ENCODE measurements at places on chromosomes 4 and X.

- no peak for DNase-seq
These were observed 67.5 kb upstream of the CXCL13 start for GRCh38 chr4:77538144-77538543.

DNA sequence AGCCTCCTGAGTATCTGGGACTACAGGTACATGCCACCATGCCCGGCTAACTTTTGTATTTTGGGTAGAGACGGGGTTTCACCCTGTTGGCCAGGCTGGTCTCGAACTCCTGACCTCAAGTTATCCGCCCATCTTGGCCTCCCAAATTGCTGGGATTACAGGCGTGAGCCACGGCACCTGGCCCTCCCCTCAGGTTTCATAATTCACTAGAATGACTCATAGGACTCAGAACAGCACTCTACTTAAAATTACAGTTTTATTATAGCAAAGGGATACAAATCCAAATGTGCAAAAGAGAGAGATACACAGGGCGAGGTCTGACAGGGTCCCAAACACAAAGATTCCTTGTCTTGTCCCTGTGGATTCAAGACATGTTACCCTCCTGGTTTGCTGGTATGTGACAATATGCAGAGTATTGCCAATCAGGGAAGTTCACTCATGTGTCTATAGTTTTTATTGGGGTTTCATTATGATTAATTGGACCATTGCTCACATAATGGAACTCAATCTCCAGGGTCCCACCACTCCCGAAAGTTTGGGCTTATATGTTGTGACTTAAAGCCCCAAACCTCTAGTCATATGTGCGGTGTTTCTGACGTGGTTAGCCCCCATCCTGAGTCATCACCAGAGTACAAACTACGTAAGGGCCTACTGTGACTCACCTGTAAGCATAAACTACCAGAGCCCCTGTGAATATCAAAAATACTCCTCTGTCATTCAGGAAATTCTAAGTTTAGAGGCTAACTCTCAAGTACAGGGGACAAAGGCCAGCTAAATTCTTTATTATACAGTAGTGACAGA, 5.2 kb downstream of the YIPF6 start:
- DNase-seq, result no peak

- no peak for DNase-seq
These were observed 83.4 kb upstream of the FAM47B start for GRCh38 chrX:34859191-34859590.

- DNase-seq, result no peak
These were observed 884 bp downstream of the RELL1 start for GRCh38 chr4:37685161-37685822.

- DNase-seq, result no peak
These were observed 281.4 kb downstream of the ZIC3 start for GRCh38 chrX:137847376-137847775.

- DNase-seq, result no peak
These were observed 22.8 kb downstream of the CTBP1 start for GRCh38 chr4:1226144-1226481.

DNA sequence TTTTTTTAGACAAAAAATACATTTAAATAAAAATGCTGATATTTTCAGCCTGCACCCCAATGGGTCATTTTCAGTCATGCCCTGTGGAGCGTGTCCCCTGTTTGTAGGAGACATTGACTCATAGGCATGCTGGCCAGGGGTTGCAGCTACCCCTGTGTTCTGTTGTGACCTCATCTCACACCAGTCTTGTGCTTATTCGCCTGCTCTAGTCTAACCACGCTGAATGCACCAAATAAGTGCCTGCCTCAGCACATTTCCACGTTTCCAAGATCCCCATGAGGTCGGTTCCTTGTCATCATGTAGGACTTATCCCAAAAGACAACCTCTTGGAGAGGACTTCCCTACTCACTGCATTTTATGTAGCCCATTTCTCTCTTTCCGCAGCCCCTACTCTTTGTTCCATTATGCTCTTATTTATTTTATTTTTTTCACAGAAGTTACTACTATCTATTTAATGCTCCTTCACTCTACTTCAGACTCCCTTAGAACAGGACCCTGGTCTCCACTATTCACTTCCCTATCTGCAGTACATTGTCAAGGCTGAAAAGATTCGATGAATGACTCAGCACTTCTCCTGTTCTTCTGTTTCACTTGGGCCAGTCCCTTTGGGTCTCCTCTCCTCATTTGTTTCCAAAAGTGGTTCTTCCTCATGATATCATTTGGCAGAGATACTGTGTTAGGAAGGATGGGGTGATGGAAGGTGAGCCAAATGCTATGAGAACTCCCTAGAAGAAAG, 109.7 kb downstream of the MSL3 start:
- no peak for DNase-seq

DNA sequence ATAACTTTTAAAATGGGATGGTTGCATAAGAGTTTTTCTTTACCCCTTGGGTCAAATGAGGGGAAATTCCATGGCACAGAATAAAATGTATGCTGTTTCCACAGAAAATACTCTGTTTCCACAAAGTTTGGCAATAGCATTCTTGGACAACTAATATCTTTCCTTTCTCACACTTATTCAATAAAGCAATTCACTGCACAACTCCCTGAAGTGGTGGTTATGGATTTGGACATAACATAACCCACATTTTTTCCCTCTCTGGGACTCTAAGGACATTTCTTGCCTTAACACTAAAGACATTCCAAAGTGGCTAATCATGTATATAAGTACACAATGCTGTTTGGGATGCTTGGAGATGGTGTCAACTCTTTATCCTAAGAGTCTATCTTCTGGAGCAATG, 51.7 kb upstream of the GPM6B start:
- DNase-seq, result no peak

GRCh38 chr4:183905593-183906488, 734 bp downstream of the STOX2 start:
- peak; percentile 56 for DNase-seq
